ENCODE measurements at places on chromosomes 7 and 10.

GRCh38 chr7:154781369-154782303 is 221.3 kb downstream of the PAXIP1 start:
- DNase-seq = no peak

DNA sequence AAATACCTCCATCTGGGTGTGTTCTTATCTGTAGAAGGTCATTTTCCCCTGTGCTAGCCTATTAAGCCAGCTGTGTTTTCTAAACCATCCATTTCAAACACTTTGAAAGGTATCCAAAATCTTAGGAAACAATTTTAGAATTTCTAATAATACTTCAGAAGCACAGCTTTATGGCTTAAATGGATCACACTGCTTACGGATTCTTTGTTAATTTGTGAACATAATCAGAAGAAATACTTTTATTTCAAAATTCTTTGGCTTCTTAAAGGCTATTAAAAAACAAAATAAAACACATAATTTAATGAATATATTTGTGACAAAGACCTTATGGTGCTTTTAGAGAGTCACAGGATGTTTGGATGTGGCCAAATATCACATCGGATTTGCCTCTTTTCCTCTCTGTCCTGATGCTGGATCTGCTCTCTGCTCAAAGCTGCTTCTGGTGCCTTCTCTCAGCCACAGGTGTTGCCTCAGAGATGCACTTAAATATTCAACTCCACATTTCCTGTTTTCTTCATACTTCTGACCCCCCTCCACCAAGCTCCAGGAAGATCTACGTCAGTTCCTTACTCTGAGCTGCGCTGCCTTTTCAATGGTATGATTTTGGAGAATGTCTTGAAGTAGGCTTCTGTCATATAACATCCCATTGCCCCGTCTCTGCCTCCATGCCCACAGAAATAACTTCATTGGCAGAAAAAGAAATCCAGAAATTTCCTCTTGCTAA is 230.6 kb downstream of the MLLT10 start:
- DNase-seq = no peak

DNA sequence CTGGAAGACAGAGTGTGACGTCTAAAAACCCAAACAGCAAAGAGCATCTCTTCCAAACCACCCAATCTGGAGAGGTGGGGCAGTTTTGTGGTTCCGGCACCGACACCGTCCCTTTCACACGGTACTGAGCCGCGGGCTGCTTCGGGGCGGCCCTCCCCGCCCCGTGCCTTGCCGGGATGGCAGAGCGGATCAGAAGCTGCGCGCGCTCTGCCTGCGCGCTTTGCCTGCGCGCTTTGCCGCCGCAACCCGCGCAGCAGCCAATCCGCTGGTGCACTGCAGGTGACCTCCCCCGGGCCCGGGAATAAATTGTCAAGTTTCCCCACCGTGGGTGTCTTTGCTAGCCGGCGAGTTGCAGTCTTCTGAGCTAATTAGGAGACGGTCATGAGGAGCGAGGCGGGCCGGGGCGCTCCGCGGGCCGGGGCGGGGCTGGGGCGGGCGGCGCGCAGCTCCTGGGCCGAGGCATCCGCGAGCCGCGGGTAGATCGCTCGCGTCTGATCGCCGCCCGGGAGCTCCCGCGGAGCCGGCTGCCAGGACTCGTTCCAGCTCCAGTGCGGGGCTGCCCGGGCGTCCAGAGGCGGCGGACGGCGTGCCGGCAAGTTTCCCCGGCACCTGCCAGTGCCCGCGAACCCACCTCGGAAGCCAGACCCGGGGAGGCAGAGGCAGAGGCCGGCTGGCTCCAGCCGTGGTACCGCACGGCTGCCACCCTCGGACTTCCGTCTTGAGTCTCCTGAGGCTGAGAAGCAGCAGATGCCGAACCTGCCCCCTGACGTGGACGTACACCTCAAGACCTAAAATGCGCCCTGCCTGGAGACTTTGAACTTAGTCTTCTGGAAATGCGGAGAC is 536.0 kb upstream of the GALNT17 start:
- no peak for DNase-seq

DNA sequence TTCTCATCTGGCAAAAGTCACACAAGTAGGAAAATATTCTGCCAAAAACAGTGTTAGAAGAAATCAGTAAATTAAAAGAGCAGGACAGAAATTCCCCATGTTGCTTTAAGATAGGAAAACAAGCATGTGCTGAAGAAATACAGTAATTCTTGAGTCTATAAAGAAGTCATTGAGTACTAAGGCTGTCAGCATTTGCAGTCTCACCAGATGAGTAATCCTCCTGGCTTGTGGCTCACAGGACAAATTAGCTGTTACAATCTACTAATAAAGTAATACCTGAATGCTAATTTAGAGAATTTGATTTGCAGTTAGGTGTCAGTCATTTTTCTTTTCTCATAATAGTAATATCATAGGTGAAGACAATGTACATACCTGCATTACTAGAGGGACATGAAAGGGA is 1158.9 kb upstream of the CELF2 start:
- no peak for DNase-seq

GRCh38 chr10:62636825-62637248 is 167.7 kb upstream of the ADO start:
- DNase-seq = no peak

DNA sequence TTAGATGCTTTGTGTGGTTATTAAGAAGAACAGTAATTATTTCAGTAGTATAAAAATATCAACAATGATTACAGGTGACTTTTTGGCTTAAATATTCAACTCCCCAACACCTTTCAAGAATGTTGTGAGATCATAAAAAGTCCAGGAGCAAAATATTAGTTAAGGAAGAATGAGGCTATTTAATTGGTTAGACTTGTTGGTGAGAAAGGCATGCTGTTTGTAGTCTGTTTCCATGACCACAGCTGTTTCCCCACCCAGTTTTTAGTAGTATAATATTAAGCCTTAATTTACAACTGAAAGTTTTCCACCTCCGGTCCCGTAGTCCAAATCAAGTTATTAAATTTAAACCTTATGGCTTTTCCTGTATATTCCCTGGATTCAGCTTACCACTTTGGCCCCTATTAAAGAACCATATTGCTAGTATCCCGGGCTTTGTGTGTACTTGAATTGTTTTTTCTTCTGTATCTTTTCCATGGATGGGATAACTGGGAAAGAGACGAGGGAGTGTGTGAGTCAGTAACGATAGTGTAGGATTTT is 133.3 kb downstream of the CELF2 start:
- DNase-seq = no peak

DNA sequence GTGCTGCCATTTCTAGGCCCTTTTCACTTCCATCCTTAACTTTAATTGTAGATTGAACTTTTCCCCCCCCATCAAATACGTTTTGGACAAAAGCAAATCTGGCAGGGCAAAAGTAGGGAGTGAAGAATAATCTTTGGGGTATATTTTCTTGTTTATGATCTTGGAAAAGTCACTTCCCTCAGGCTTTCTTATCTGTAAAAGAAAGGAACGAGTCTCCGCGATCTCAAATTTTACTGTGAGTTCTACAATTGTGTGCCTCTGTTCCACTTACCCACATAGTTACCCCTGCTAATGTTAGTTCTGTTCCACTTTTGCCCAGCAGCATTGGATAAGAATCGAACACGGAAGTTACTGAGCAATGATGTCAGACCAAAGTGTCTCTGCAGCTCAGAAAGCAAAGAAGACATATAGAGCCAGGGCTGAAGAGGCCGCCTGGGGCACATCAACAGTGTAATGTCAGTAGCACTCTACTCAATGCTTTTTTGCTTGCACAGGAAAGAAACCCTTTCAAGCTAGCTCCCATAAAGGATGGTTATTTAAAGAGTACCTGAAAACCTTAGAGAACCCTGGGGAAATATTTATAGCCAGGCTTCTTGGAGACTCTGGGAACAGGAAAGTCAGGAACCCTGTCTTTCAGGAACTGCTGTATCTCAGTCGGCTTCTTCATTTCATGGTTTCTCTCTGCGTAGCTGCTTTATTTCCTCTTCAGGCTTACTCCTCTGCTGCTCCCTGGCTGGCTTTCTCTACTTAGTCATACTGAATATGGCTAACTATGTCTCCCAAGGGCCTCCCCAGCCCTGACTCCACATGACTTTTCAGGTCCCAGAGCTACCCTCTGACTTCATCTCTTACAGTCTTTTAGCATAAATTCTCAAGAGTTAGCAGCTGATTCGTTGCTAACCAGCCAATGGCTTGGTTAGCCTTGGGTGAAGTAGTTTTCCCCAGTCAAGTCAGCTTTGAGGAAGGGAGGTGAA is 123.7 kb upstream of the FAM3C start:
- no peak for DNase-seq

- no peak for DNase-seq
Observed at GRCh38 chr7:23349484-23350157, 50.5 kb downstream of the MALSU1 start.

GRCh38 chr10:127275793-127276450 is 79.5 kb upstream of the INSYN2A start:
- DNase-seq = no peak

DNA sequence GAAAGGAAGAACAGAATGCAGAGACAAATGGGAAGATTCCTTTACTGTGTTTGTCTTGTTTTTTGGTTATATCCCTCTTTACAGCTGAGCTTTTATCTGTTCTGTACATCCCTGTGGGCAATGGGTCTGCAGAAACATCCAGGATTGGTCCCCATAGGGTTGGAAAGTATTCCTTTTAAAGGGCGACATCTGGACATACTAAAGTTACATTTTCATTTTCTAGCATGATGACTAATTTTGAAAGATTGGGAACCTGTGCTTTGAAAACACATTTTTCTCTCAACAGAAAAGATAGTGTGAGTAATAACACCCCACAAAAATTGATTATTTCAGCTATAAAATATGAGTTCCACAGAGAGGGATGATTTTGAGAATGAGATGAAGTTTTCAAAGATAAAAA is 435.8 kb downstream of the GPAM start:
- DNase-seq = no peak

- DNase-seq = no peak
Observed at GRCh38 chr10:129924375-129925085, 39.5 kb downstream of the EBF3 start.

GRCh38 chr7:99038086-99038855 is 105.6 kb downstream of the SMURF1 start:
- DNase-seq = no peak

DNA sequence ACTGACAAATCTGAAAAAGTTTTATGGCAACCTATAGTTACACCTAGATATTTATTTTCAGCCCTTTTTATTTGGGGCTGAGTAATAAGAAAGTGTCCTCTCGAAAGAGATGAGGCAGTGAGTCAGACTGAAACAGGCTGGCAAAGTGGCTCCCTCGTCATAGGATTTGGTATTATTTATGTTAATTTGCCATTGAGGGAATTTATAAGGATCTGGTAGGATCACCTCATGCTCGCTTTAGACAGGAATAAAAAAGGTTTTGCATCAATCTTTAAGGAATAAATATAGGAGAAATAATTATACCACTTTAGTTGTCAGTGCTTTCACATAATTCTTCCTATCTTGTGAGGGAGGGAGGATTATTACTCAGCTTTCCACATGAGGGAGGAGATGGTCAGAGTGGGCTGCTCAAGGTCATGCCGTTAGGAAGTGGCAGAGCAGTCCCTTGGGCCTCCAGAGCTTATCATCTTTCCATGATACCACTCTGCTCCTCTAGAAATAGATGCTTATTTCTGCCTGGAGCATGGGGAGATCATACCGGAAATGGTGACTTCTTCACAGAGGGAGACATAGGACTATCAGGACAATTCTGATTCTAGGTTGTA is 356.8 kb downstream of the GPR158 start:
- no peak for DNase-seq

DNA sequence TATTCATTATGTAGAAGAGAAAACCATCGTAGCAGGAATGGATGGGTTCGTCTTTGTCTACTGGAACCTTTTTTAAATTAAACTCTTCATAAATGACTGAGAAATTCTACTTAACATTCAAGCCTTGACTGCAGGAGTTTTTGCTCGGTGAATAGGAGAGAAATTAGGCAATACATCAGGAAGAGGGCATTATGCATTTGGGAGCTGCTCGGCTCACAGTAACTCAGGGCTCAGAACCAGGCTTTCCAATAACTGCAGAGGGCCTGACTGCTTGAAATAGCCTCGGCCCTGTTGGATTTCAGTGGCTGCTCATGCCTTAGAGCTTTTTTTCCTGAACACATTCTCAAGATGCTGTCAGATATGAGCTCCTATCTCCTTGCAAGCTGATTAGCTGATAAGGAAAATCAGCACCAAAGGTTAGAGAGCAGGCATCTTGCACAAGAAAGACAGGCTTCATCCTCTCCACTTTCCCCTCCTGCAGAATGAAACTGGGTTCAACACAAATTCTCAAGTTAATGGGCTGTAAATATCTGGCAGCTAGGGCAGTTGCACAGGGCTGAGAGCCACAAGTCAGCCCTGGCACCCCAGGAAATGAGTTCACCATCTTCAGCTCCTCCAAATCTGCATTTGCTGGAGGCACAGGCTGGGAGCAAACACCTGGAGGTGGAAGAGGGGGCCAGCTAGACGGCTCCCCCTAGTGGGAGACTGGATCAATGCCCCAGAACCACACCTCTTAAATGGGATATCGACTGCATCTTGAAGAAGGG is 24.3 kb downstream of the TECTB start:
- DNase-seq = no peak

GRCh38 chr7:81235997-81236396 is 317.1 kb upstream of the SEMA3C start:
- no peak for DNase-seq

GRCh38 chr7:120033114-120033513 is 239.9 kb upstream of the KCND2 start:
- DNase-seq = no peak
